Stimulated activated CD4-positive, alpha-beta T cell treated with anti-CD3 and anti-CD28 coated beads, Interleukin-1b, Interleukin-23, amount 100 ng/mL, for 24 hours (primary cell): ENCODE measurements at places on chromosomes 16 and 17.

DNA sequence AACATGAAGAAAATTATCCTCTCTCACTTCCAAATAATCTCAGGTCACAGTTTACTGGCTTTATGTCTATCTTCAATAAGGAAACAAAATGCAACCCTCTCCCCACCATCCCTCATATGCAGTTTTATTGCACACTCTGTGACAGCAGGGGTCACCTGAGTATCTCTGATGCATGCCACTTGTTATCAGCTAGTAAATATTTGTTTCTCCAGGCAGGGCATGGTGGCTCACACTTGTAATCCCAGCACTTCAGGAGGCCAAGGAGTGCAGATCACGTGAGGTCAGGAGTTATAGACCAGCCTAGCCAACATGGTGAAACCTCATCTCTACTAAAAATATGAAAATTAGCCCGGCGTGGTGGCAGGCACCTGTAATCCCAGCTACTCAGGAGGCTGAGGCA, 61.1 kb downstream of the ADAMTS18 start:
- DNase-seq, result no peak

GRCh38 chr16:56589141-56590039, at the start of gene MT3:
MT3 (plus strand) TSS chr16:56589528; CDS start chr16:56589591, 63 bp downstream.
- no peak for DNase-seq

DNA sequence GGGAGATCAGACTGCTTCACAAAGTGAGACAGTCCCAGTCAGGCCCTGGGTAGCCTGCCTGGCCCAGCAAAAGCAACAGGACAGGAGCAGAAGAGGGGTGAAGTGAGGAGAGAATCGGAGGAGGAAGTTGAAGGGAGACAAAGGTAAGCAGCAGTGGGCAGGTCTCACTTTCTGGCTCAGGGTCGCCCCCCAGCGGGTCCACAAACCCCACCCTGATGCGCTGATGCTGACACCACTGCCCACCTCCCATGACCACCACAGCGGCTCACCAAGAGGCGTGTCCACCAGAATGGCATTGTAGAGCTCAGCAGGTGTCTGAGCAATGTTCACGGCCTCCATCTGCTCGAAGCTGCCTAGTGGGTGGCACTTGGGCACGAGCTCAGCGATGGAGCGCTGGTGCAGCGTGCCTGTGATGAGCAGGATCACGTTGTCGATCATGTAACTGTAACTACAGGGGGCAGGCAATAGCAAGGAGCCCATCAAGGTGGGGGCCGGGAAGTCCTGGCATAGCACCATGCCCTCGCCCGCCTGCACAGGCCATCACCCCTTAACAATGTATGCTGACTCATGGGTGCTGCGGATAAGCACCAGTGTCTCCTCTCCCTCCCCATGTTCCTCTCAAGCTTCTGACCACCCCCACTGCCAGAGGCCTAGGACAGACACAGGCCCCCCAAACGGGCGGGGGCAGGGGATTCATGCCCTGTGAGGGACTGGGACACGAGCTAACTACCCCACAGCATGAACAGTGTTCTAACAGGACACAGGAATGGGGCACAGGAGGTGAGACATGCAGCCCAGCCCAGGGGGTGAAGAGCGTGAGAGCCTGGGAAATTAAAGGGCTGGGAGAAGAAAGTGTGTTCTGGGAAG, 13.6 kb downstream of the HSD11B2 start:
- DNase-seq, result no peak

- no peak for DNase-seq
Observed at GRCh38 chr16:75019007-75019406, 20.2 kb downstream of the ZNRF1 start.
